ENCODE measurements at places on chromosomes 11 and 22.

- DNase-seq: no peak
Measured at GRCh38 chr22:29450222-29450621, 11.8 kb downstream of the RFPL1 start.

DNA sequence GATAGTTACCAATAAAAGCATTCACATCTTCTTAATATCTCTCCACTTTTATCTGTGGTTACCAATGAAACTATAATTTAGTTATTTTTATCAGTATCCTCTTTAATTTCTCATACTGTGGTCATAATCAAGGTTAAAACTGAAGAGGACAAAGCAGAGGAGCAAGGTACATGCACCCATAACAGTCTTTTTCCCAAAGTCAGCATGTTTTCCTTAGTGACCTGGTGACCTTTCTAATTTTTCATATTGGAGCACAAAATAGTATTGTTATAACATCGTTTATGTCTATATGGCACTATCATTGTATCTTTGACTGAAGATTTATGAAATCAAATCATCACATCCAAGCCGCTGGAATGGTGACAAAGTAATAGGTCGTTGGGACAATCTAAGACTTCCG lies 51.5 kb upstream of the CHORDC1 start:
- DNase-seq: no peak

DNA sequence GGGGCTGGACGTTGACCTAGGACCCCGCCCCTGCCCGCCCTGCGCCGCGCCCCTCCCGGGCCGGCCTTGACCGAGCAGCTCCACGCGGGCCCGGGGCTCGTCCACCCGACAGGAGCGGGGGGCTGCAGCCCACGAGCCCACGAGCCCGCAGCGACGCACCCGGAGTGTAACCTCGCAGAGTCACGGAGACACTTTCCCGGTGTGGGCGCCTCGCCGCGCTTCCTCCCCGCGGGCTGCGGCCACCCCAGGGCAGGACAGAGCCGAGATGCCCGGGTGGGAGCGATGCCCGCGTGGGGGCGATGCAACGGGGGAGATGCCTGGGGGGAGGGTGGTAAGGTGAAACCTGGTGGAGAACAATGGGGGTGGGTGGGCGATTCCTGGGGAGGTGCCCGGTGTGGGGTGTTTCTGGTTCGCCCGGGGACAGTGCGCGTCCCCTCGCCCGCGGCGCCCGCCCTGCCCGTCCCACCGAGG lies 4.9 kb upstream of the ZBED4 start:
- no peak for DNase-seq

GRCh38 chr11:109972939-109973338 lies 120.3 kb upstream of the ZC3H12C start:
- DNase-seq: no peak

DNA sequence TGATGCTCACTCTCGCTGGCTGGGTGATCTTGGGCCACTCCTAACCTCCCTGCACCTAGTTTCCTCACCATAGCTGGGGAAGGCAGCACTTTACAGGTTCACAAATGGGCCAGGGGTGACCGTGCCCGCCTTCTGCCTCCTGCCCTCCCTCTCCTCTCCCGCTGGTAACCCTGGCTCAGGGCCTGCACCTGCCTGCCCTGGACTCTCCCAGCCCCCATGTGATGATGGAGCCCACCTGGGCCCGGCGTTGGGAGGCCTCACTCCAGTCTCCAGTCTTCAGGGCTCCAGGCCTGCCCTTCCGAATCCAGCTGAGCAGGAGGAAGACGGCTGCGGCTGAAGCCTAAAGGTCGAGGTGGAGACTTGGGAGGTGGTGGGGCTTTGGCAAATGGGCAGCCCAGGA lies 152.9 kb downstream of the CACNA1I start:
- DNase-seq: no peak

GRCh38 chr22:17744430-17744829 lies 29.8 kb downstream of the BID start:
- no peak for DNase-seq

GRCh38 chr22:44642096-44642644 lies 59.8 kb upstream of the PRR5 start:
- no peak for DNase-seq

DNA sequence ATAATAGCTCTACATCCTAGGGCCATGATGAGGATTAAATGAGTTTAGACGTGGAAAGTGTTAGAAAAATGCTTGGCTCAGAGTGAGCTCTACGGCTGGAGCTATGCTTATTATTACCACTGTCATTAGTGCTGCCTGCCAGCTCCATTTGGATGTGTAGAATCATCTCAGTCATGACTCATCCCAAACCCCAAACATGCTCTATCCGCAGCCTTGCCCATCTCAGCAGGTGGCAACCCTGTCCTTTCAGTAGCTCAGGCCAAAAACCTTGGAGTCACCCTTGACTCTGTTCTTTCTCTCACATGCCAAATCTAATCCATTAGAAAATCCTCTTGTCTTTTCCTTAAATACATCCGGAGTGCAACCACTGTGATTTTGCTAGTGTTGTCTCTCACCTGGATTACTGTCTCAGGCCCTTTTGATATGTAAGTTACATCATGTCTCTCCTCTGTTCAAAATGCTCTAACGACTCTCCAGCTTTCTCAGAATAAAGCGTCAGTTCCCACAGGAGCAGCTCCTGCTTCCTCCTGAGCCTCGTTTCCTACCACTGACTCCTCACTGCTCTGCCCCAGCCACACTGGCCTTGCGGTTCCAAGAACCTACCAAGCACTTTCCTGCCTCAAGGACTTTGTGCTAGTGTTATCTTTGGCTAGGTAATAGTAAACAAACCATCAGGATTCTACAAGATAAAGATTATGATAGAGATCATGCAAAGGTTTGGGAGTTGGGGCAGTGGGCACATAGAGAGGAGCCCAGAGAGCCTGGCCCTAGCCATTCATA lies 10.5 kb upstream of the CHRM1 start:
- no peak for DNase-seq

- DNase-seq: no peak
Measured at GRCh38 chr22:49900441-49901230, 17.6 kb downstream of the ALG12 start.

- DNase-seq: no peak
Measured at GRCh38 chr11:77175021-77175842, 47.2 kb downstream of the MYO7A start.

DNA sequence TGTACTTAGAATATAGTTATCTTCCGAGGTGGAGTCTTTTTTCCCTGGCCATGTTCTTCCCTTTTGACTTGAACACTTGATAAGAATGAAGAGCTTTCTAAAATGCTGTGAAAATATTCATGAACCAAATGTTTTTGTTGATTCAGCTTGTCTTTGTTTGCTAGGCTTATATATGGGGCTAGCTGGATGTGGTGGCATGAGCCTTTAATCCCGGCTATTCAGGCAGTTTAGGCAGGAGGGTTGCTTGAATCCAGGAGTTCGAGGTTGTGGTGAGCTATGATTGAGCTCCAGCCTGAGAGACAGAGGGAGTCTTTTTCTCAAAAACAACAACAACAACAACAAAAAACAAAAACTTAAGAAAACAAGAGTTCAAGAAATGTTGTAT lies 23.1 kb downstream of the CBL start:
- no peak for DNase-seq

DNA sequence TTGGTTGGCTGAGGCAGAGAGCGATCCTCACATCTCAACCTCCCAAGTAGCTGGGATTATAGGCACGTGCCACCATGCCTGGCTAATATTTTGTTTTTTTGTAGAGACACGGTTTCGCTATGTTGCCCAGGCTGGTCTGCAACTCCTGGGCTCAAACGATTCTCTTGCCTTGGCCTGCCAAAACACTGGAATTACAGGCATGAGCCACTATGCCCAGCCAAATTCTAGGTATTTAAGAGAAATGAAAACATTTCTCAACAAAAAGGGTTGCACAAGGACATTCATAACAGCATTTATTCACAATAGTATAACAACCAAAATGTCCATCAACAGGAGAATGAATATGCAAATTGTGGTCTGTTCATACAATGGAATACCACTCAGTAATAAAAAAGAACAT lies 31.7 kb upstream of the RBX1 start:
- DNase-seq: no peak

- DNase-seq: no peak
Measured at GRCh38 chr11:117066959-117067358, 31.3 kb downstream of the SIK3 start.

Data from stimulated activated CD4-positive, alpha-beta T cell treated with anti-CD3 and anti-CD28 coated beads, Interleukin-2, amount 100 ng/mL, for 24 hours (primary cell).